ENCODE measurements at places on chromosomes 1 and 21.

- DNase-seq, result no peak
Observed at GRCh38 chr1:193726722-193727121, 540.3 kb upstream of the B3GALT2 start.

- DNase-seq, result no peak
Observed at GRCh38 chr1:167627615-167627864, 2.5 kb upstream of the RCSD1 start.

DNA sequence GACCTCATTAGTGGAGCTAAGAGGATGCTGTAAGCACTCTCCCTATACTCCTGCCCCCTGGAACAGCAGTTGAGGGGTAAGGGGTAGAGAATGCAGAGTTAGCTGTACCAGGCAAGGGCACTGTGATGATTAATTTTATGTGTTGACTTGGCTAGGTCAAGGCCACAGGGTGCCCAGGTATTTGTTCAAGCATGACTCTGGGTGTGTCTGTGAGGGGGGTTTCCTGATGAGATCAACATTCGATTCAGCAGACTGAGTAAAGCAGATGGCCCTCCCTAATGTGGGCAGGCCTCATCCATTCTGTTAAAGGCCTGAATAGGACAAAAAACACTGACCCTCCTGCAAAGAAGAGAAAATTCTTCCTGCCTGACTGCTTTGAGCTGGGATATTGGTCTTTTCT, 110.8 kb downstream of the KCND3 start:
- DNase-seq, result no peak

- DNase-seq, result no peak
Observed at GRCh38 chr1:22315315-22316078, 136.2 kb upstream of the ZBTB40 start.

DNA sequence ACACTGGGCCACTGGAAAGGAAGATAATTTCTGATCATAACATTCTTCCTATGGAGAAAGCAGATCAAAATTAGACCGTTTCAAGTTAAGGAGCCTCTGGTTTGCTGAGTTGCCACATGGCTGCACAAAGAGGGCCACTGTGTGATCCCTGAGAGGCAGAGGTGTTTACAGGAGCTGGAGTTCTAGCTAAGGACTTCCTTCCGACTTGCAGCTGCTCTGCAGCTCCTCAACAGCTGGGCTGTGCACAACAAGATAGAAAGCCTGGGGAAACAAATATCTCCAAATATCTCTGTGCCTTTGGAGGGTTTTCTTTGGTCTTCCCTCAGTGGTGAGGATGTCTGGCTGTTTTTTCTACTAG, 26.8 kb downstream of the GADD45A start:
- DNase-seq, result no peak

DNA sequence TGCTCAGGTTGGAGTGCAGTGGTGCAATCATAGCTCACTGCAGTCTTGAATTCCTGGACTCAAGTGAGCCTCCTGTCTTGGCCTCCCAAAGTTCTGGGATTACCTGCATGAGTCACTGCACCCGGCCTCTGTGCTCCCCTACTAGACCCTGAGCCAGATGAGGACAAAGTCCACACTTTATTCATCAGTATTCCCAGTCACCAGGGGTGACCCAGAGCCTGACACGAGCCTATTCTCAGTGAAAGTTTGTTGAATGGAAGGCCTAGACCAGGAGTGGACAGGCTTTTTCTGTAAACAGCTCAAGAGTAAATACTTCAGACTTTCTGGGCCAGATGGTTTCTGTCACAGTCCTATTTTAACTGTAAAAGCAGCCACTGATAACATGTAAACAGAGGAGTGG, 68.2 kb downstream of the MAB21L3 start:
- no peak for DNase-seq

GRCh38 chr1:84582802-84583587, 8.8 kb upstream of the CTBS start:
- DNase-seq, result no peak

DNA sequence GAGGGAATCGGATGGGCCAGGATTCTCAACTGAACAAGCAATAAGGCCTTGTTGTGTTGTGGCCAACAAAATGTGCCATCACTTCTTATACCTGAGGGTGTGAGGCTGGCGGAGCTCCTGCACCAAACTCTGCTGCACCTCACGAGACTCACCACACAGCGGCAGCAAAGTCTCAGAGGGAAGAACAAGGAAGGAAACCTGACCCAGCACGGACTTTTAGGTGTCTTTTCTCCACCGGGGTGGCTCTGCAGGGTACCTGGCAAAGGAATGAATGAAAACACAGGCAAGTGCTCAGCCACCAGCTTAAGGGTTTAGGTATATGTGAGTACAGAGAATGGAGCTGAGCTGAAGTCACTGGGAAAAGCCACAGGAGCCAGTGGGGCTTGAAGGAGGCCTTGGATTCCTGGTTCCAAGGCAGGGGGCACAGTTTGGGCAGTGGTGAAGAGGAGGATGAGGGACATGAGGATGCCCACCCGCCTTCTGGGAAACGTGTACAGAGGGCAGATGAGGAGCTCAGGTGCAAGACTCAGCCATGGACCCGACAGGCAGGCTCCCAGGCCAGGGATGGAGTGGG, 31.1 kb upstream of the HSD3B1 start:
- DNase-seq, result no peak

GRCh38 chr1:86394416-86394815, 1.7 kb downstream of the ODF2L start:
- DNase-seq, result no peak

- no peak for DNase-seq
Observed at GRCh38 chr1:67674260-67675011, 10.6 kb upstream of the GADD45A start.

- DNase-seq, result no peak
Observed at GRCh38 chr1:230849451-230850224, 18.7 kb downstream of the C1orf198 start.

DNA sequence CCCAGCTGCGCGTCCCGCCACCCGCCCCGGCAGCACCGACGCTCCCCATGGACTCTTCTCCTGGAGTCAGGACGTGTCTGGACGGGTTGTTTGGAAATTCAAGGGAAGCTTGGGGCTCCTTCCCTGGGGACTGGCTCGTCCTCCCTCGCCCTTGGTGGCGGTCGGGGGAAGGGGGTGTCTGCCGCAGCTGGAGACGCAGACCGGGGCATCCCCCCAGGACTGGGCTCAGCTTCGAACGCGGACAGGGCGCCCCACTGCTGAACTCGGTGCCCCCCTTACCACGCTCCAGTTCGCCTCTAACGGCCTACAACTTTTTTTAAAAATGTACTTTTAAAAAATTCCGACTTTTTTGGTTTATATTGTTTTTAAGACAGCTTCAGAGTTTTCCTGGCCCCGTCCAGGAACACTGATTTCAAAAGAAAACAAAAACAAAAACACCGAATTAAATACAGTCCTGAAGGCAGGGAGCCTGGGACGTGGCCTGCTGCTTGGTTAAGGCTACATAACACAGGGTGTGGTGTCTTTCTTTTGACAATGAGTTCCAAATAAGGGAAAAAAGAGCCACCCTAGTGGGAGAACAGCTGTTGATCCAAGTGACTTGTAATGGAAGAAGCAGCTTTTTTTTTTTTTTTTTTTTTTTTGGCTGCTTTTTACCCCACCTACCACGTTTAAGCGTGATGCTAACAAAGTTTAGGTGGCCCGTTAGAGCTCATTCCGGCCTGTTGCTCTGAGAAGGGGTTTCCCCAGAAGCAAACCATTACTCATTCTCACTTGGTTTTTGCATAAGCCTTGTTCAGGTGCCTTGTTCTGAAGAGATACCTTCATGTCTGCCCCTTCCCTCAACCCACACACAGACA, 862 bp upstream of the DIPK1A start:
- no peak for DNase-seq

DNA sequence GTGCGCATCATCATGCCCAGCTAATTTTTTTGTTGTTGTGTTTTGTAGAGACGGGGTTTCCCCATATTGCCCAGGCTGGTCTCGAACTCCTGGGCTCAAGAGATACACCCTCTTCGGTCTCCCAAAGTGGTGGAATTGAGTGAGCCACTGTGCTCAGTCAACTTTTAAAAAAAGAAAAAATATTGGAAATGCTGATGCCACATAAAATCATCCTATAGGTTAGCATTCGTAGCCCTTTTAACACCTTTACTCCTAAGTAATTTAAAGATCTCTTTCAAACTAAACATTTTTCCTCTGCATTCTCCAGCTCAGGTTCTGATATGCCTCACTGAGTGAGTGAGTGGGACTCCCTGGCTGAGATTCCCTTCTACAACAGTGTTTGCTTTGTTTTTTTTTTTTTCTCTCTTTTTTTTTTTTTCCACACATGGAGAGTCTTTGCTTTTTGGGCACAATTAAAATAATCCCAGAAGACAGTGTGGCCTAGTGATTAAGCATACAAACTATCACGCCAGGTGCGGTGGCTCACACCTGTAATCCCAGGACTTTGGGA, 74.0 kb downstream of the LPGAT1 start:
- no peak for DNase-seq

GRCh38 chr1:234201600-234201999, 171.7 kb upstream of the COA6 start:
- no peak for DNase-seq

DNA sequence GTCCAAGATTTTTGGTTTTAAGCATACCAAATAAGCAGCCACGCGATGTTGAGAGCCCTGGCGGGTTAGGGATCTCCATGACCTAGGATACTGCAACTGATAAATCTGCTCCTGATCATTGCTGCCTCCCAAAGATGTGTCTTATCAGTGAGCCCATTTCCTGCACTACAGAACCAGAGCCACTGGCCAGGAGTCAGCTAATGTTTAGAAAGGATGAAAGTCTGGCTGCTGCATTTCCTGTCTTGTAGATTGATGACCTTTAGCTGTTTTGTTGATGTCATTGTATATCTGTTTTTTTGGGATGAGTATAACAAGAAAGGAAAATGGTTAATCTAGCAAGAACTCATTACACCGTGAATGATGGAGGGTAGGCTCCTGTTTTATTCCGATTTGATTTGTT, 74.5 kb downstream of the C1orf21 start:
- no peak for DNase-seq

GRCh38 chr1:96730574-96731298, 9.2 kb downstream of the PTBP2 start:
- no peak for DNase-seq

- no peak for DNase-seq
Observed at GRCh38 chr1:1083416-1084371, 9.6 kb upstream of the RNF223 start.

DNA sequence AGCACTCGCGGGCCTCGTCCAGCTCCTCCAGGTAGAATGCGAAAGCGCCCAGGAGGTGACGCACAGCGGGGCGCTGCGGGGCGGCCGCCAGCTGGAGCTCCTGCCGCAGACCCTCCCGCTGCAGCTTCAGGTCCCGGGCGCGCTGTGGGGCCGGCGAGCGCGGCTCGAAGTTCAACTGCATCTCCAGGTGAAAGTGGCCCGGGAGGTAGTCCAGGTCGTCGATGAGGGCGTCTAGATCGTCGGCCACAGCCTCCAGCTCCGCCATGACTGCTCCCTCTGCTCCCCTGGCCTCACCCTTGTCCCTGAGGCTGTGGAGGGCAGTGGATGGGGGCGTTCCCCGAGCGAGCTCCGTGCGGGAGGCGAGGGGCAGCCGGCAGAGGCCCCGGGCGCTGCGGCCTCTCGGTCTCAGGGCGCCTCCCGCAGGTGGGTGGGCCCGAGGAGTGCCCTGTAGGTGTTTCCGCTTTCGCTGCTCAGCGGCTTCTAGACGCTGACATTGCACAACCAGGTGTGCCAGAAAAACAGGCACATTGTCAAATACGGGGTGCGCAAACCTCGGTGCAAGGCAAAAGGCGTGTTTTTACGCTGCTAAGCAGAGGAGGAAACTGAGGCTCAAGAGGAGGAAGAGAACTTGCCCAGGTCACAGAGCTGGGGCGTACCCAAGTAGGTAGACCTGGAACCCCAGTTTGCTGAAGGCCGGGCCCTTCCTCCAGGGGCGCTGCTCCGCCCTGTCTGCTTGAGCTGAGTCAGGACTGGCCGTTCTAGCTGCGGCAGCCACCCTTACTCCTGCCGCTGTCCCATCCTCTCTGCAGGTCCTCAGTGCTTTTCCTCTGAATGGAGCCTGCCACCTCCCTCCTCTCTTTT, at the start of gene TTC22:
Gene TTC22, minus strand, starts transcription at position 425 of the 861 bp plus-strand sequence. Its CDS starts 160 bp downstream, at position 265.
- DNase-seq, result no peak

DNA sequence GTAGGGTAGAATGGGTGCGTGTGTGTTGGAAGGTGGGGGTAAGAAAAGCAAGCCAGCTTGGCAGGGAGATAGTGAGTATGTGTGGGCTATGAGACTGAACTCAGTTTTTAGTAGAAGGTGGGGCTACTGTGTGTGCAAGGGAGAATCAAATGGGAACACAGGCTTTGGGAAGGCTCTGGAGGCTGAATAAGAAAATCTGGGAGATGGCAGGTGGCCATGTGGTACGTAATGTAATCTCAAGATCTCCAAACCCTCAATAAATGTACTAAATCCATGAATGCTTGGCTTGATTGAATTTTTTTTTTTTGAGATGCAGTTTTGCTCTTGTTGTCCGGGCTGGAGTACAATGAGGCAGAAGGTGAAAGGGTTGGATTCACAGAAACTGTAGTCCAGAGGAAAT, 3.5 kb upstream of the ZSCAN20 start:
- no peak for DNase-seq

GRCh38 chr1:37177230-37177864, 143.0 kb upstream of the GRIK3 start:
- DNase-seq, result no peak

DNA sequence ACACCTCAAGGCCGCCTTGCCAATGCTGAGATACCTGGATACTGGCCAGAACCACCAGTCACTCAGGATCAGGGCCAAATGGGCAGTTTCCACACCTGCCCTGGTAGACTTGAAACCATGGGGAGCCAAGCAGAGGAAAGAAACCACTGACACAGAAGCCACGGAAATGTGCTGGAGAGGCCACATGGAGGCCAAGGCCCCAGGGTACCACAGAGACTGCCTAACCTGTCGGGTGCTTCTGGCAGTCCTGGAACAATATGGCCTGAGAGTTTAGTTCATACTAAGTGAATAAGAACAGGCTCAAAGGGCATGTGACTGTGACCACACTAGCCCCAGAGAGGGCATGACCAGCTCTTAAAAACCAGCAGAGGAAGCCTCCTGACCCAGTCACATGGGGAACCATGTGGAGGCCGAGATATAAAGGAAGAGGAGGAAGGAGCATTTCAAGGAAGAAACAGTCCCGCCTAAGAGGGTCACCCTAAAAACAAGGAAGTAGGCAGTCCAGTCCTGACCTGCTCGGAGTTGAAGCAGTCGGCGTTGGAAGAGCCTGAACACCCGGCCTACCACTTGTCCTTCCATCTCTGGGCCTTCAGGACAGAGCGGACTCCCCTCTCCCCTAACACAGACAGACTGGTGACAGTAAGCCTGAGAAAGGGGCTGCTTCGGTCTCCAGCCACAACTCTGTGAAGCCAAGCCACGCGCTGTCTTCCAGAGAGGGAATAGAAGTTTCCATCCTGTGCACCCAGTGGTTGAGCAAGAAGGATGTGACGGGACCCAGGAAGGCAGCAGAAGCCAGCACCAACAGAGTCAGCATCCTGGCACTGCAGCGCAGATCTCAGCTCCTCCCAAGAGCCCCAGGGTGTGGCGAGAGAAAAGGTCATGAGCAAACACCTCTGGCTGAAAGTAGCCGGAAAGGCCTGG, at the start of gene DENND2D:
Gene DENND2D, minus strand, starts transcription at position 766 of the 921 bp plus-strand sequence. Its CDS starts 187 bp downstream, at position 579.
- no peak for DNase-seq

- DNase-seq, result no peak
Observed at GRCh38 chr1:234969581-234970400, 158.8 kb downstream of the TOMM20 start.
